ENCODE measurements at places on chromosomes 2 and 18. TPM values are rescaled to one million over a fixed set of nuclear protein-coding genes. Genes with fewer than 3 reads are reported as not detected.

The ALK gene
- total RNA-seq = 0.16 TPM

DNA sequence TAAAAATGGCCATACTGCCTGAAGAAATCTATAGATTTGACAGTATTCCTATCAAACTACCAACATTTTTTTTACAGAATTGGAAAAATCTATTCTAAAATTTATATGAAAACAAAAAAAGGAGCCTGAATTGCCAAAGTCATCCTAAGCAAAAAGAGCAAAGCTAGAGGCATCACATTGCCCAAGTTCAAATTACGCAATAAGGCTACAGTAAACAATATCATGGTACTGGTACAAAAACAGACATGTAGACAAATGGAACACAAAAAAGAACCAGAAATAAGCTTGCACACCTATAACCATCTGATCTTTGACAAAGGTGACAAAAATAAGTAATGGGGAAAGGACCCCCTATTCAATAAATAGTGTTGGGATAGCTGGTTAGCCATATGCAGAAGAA, 50.2 kb upstream of the THSD7B start:
- no peak overlapping the region for H3K4me3 ChIP-seq
- H3K4me1 ChIP-seq = no peaks in the 10 kb centered on the region
- no peaks in the 10 kb centered on the region for H3K36me3 ChIP-seq
- no peaks in the 10 kb centered on the region for H3K27me3 ChIP-seq

- H3K4me1 ChIP-seq = peaks cover 29% of the 10 kb centered on the region
- no peak overlapping the region for H3K4me3 ChIP-seq
- H3K27me3 ChIP-seq = no peaks in the 10 kb centered on the region
Measured at GRCh38 chr2:239949537-239949936, 75.6 kb downstream of the NDUFA10 start.

DNA sequence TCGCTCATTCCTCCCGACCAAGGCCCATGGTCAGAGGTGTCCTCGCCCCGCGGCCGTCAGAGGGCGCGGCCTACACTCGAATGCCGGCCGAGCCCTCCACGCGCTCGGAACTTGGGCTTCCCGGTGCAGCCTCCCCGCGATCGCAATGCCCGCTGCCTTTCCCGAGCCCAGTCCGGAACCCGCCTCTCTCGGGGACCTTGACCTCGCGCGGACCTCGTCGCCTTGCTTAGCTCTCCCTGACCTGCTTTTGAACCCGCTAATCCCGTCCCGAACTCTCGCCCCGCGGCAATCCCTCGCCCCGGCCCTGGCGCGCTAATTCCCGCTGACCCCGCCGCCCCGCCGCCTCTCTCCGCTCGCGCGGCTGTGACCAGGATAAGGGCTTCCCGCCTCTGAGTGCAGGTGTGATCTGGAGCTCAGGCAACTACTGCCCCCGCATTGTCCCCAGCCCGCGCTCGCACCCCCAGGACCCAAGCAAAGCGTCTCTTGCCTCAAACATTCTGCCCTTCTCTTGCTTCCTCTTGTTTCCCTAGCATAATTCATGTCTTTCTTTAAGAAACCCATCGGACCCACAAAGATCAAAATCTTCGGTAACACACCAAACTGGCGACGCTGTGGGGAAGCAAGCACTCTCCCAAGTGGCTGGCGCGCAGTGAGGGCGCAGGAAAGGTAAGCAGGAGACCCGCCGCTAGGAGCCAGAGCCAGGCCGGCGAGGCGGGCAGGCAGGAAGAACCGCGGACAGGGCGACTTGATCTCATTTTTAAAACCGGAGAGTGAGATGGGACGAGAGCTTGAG, 46.6 kb upstream of the ATP6V1B1 start:
- H3K27ac ChIP-seq = peak overlapping the region; percentile 11
- no peaks in the 10 kb centered on the region for H3K4me1 ChIP-seq
- DNase-seq = peak; percentile 53
- peaks cover 48% of the 10 kb centered on the region for H3K27me3 ChIP-seq

GRCh38 chr2:12723736-12724463, 7.2 kb downstream of the TRIB2 start:
- peak overlapping the region; percentile 44 for H3K27ac ChIP-seq
- H3K4me3 ChIP-seq = no peak overlapping the region
- DNase-seq = no peak
- H3K27me3 ChIP-seq = no peaks in the 10 kb centered on the region

The PAX8 gene
- 1.2 TPM for total RNA-seq

GRCh38 chr2:24231461-24231881, 56.6 kb downstream of the FAM228A start:
- no peaks in the 10 kb centered on the region for H3K27me3 ChIP-seq
- no peak overlapping the region for H3K27ac ChIP-seq
- no peak overlapping the region for H3K4me3 ChIP-seq
- H3K4me1 ChIP-seq = no peaks in the 10 kb centered on the region

- H3K27me3 ChIP-seq = no peaks in the 10 kb centered on the region
- H3K4me1 ChIP-seq = peaks cover 60% of the 10 kb centered on the region
- peak overlapping the region; percentile 92 for H3K27ac ChIP-seq
Measured at GRCh38 chr2:216545359-216545758, 46.7 kb downstream of the RPL37A start.

DNA sequence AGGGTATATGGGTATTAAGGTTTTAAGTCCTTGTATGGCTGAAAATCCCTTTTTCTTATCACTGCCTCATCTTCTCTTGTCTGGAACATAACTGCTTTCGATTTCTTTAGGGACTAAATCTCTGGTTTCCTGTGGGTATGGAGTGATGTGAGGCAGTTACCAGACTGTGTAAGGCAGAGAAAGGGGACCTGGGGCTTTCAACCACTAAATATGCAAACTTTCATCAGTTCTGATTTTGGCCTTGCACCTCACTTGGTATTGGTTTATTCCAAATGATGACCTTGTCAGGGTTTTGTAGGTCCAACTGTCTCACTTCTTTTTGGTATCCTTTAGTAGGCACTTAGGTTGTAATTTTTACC, 9.3 kb downstream of the MAP4K4 start:
- H3K27me3 ChIP-seq = no peaks in the 10 kb centered on the region
- no peak for DNase-seq
- no peak overlapping the region for H3K4me3 ChIP-seq
- no peaks in the 10 kb centered on the region for H3K36me3 ChIP-seq

GRCh38 chr2:86012007-86012712, 93.5 kb downstream of the POLR1A start:
- no peak overlapping the region for H3K27ac ChIP-seq
- DNase-seq = no peak
- H3K36me3 ChIP-seq = no peaks in the 10 kb centered on the region
- no peaks in the 10 kb centered on the region for H3K4me1 ChIP-seq
- H3K4me3 ChIP-seq = no peak overlapping the region
- no peaks in the 10 kb centered on the region for H3K27me3 ChIP-seq

- no peak overlapping the region for H3K27ac ChIP-seq
- H3K4me3 ChIP-seq = no peak overlapping the region
- peaks cover 25% of the 10 kb centered on the region for H3K4me1 ChIP-seq
- DNase-seq = no peak
Measured at GRCh38 chr18:45828917-45829811, 3.7 kb downstream of the SIGLEC15 start.

The IL36G gene
- total RNA-seq = not detected

The TAF1B gene
- total RNA-seq = 6.1 TPM

- no peak for DNase-seq
- no peak overlapping the region for H3K27ac ChIP-seq
- no peaks in the 10 kb centered on the region for H3K4me1 ChIP-seq
- H3K27me3 ChIP-seq = no peaks in the 10 kb centered on the region
- no peak overlapping the region for H3K4me3 ChIP-seq
Measured at GRCh38 chr18:36249392-36249791, 48.1 kb upstream of the FHOD3 start.

- no peaks in the 10 kb centered on the region for H3K27me3 ChIP-seq
- H3K4me3 ChIP-seq = no peak overlapping the region
- H3K27ac ChIP-seq = no peak overlapping the region
- H3K36me3 ChIP-seq = no peaks in the 10 kb centered on the region
- no peaks in the 10 kb centered on the region for H3K4me1 ChIP-seq
Measured at GRCh38 chr2:3110994-3111666, 266.5 kb downstream of the EIPR1 start.

The PLA2R1 gene
- total RNA-seq = 2.8 TPM

- no peak for DNase-seq
- no peak overlapping the region for H3K27ac ChIP-seq
- no peaks in the 10 kb centered on the region for H3K36me3 ChIP-seq
- H3K4me3 ChIP-seq = no peak overlapping the region
- no peaks in the 10 kb centered on the region for H3K4me1 ChIP-seq
- no peaks in the 10 kb centered on the region for H3K27me3 ChIP-seq
Measured at GRCh38 chr18:11073971-11074370, 75.4 kb downstream of the PIEZO2 start.

The TM4SF20 gene
- total RNA-seq = not detected

The FLACC1 gene
- 6.2 TPM for total RNA-seq

The APOB gene
- 45.3 TPM for total RNA-seq

DNA sequence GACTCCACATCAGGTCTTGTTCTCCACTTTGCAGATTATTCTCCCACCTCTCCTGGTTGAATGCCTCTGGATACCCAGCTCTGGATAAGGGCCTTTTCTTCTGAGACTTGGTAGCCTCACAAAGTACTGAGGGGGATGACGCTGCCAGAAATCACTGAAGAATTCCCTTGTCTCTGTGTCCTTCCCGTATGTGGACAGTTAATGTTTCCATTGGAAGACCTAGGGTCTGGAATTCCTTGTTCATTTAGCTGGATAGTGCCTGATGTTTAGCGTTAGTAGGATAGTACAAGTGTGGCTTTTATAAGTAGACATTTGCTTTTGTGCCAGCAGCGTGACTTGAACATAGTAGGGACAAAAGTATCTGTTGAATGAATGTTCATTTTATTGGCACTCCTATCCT, 76.9 kb downstream of the CLHC1 start:
- H3K4me3 ChIP-seq = no peak overlapping the region
- H3K4me1 ChIP-seq = no peaks in the 10 kb centered on the region
- no peak overlapping the region for H3K27ac ChIP-seq
- H3K27me3 ChIP-seq = no peaks in the 10 kb centered on the region
- H3K36me3 ChIP-seq = no peaks in the 10 kb centered on the region
- no peak for DNase-seq

DNA sequence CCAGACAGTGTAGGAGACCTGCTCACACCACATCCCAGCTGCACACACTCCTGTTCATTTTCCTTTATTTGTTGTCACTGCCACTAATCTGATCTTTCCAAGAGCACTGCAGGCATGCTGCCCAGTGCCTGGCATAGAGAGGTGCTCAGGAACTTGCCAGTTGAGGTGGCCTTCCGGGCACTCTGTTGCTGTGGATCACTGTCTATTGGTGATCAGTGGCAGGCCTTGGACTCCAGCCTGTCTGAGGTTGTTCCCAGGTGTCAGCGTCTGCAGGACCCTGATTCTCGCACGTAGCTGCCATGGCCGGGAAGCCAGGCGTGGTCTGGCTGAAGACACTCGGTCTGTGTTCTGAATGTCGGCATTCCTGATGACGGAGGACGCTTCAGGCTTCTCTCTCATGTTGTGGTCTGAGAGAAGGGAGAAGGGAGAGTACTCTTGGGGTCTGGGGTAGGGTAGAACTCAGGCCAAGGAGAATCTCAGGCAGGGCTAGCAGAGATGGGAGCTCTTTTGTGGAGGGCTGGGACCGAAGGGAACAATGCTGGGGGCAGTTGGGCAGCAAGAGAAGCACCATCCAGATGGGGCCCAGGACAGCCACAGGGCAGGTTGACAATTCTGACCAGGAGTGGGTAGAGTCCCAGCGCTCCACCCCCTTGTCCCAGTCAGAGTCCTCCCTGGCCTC, 240.9 kb downstream of the MYCN start:
- H3K27me3 ChIP-seq = no peaks in the 10 kb centered on the region
- no peak overlapping the region for H3K27ac ChIP-seq
- no peak overlapping the region for H3K4me3 ChIP-seq
- no peak for DNase-seq
- H3K36me3 ChIP-seq = no peaks in the 10 kb centered on the region

- peak; percentile 96 for DNase-seq
- H3K36me3 ChIP-seq = peaks cover 24% of the 10 kb centered on the region
- H3K4me1 ChIP-seq = no peaks in the 10 kb centered on the region
- peak overlapping the region; percentile 77 for H3K4me3 ChIP-seq
- H3K27ac ChIP-seq = peak overlapping the region; percentile 99
- H3K27me3 ChIP-seq = no peaks in the 10 kb centered on the region
Measured at GRCh38 chr18:12308386-12309100, 502 bp downstream of the TUBB6 start.

The IL1F10 gene
- not detected for total RNA-seq

GRCh38 chr18:79934311-79935097, 16.9 kb downstream of the SLC66A2 start:
- peaks cover 17% of the 10 kb centered on the region for H3K36me3 ChIP-seq
- H3K27me3 ChIP-seq = no peaks in the 10 kb centered on the region
- DNase-seq = no peak
- no peak overlapping the region for H3K27ac ChIP-seq

DNA sequence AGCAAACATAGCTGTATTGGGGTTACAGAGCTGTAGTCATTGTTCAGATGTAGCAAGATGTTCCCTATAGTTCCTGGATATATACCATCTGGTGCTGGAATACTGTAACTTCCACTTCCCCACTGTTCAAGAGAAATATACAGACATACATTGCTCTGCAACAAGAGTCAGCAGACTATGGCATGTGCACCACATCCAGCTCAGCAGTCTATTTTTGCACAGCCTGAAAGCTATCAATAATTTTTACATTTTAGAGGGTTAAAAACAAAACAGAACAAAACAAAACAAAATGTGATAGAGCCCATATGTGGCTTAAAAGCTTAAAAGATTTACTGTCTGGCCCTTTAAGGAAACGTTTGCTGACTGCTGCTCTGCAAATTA, 31.8 kb upstream of the VIT start:
- no peaks in the 10 kb centered on the region for H3K4me1 ChIP-seq
- no peak for DNase-seq

DNA sequence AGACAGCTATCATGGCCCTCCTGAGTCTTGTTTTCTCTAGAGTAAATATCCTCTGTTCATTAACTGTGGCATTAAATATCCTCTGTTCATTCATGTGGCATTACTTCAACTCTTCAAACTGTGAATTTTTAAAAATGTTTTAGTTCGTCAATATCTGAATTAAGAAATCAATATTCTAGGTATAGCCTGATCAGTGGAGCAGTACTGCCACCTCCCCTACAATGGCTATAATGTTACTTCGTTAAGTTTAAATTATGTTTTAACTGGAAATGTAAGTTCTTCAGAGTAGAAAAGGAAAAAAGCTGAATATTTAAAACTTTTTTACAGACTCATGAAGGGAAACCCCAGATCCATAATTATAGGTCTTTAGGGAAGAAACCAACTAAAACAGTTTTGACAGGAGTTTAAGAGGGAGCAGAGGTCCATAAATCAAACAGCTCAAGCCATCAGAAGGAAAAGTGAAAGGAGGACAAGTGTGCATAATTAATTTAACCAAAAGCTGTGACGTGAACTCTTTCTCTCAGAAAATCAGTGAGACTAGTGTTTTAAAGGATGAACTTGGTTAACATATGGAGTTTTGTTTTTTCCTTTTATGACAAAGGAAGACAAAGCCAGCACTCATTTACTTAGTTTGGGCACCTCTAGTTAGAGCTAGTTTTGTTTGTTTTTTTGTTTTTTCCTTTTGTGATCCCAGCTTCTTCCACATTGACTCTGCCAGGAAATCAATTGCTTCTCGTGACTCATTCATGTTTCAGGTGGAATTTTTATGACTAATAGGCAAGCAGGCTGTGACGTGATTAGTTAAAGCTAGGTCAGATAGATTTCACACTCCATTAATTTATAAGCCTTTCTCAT, 44.9 kb downstream of the RBBP8 start:
- no peaks in the 10 kb centered on the region for H3K27me3 ChIP-seq
- H3K4me1 ChIP-seq = no peaks in the 10 kb centered on the region
- no peak for DNase-seq

Measured in right atrium auricular region (tissue), 2 donors.